MM.1S (cell line): ENCODE measurements at places on chromosomes 6 and 20.
A peak's percentile ranks its signal among the peaks of the same experiment; 100 is the strongest.

DNA sequence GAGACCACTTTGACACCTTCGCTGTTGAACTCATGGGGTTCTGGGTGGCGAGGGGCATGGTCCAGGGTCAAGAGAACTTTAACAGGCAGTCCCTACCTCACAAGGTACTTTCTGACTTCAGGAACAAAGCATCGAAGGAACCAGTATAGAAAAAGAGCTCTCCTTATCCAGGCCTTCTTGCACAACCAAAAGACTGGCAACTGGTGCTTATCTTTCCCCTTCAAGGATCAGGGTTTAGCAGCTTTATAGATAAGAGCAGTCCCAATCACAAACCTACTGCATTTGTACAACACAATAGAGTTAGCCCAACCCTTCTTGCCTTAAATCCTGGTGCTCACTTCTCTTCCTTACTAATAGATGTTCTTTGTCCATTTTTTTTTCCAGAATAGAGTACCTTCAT is 116.3 kb downstream of the SNX5 start:
- no peak for DNase-seq

GRCh38 chr6:99613409-99613704 is 6.7 kb downstream of the PRDM13 start:
- DNase-seq: peak; percentile 48

- DNase-seq: no peak
These were observed 80.1 kb downstream of the ASCC3 start for GRCh38 chr6:100801036-100801435.

- DNase-seq: no peak
These were observed 17.1 kb upstream of the ARMC2 start for GRCh38 chr6:108831104-108831503.

- DNase-seq: no peak
These were observed 577.9 kb upstream of the FLRT3 start for GRCh38 chr20:14915356-14915755.

GRCh38 chr20:23456409-23456808 is 3.7 kb upstream of the CST11 start:
- no peak for DNase-seq

DNA sequence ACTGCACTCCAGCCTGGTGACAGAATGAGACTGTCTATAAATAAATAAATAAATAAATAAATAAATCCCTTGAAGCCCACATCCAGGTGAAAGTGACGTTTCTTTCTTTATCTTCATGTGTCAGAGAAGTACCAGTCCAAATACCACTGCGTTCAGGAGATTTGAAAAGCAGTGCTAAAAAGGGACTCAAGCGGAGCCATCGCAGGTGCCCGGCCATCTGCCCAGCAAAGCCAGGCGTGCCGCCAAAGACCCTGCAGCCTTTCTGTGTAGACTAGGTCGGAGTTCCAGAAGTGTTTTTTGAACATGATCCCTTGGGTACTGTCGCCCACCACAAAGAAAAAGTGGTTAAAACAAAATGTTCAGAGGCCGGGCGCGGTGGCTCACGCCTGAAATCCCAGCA is 65.7 kb upstream of the CEP85L start:
- no peak for DNase-seq

- DNase-seq: no peak
These were observed 116.6 kb downstream of the PLCB4 start for GRCh38 chr20:9185511-9185910.

DNA sequence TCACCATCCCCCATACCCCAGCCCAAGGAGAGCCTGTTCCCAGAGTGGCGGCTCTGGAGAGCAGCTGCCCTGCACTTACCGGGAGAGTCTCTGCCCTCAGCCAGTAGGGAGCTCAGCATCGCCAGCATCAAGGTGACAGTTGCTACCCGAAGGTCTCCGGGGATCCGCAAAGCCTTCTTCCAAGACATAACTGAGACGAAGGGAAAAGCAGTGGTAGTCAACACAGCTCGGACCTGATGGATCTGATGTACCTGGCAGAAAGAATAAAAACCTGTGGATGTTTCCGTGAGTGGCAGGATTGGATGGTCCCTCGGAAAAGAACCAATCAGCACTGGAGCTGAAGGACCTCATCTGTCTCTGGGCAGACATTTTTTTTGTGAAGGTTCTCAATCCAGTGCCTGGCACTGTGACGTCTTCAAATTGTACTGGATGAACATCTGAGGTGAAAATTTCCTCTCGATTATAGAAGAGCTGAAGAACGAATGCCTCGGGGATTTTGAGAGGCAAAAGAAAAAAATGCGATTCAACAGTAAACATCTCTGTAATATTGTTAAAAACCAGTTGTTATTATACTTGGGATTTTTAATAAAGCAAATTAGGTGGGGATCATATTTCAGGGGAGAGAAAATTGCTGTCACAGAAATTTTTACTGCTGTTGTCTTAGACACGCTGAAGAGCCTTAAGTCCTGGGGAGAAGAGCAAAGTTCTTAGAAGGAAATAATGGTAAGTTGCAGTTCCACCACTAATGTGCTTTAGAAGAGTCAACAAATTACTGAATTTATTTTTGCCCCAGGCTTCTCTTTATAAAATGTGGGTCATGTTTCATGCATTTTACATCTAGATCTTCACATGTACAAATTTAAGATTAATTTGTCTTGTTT is at the start of gene HLA-DQB1:
HLA-DQB1 (minus strand) TSS at position 238 of the 881 bp plus-strand sequence; CDS start at position 188, 50 bp downstream.
- peak; percentile 55 for DNase-seq

GRCh38 chr20:39602649-39603048 is 640.5 kb downstream of the DHX35 start:
- DNase-seq: no peak

- no peak for DNase-seq
These were observed 395.2 kb upstream of the MAP3K7 start for GRCh38 chr6:90982051-90982450.

- DNase-seq: no peak
These were observed 179.8 kb downstream of the HAO1 start for GRCh38 chr20:7760247-7761031.

- peak; percentile 12 for DNase-seq
These were observed 101.5 kb upstream of the BACH2 start for GRCh38 chr6:90397929-90398674.

DNA sequence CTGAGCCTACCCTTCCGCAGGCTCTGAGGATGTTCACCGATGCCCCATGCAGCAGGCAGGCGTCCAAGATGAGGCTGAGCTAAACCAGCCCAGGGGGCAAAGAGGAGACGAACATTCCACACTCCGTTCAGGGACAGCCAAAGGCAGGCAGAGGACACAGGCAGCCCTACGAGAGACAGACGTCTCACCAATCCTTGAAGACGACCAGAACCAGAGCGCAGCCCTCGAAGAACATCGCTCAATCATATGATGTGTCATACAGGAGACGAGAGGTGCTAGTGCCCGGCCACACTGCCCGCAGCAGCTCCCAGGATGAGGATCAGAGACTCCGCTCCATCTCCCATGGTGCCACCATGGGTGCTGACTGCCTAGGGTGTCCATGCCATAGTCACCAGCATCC is 35.6 kb upstream of the TMEM181 start:
- DNase-seq: no peak

DNA sequence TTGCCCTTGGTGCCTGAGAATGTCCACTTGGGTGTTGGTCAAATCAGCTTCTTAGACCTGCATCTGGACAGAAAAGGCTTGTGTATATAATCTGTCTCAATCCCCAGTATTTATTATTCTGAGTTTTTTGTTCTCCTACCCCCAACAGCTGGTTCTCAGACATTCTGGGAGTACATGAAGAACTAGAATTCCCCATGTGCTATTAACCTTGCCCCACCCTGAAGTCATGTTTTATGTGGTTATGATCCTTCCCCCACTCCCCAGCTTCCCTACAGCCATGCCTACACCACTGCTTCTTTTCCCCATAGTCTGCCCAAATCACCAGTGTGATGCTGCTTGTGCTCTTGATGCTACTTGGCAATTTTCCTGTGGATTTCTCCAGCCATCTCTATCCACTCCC is 157.0 kb downstream of the ADAT2 start:
- DNase-seq: no peak

GRCh38 chr6:167719920-167720319 is 106.8 kb upstream of the AFDN start:
- DNase-seq: no peak

- no peak for DNase-seq
These were observed 7.3 kb downstream of the ETV7 start for GRCh38 chr6:36380166-36380565.

GRCh38 chr6:111573892-111574797 is 31.5 kb downstream of the TRAF3IP2 start:
- no peak for DNase-seq

DNA sequence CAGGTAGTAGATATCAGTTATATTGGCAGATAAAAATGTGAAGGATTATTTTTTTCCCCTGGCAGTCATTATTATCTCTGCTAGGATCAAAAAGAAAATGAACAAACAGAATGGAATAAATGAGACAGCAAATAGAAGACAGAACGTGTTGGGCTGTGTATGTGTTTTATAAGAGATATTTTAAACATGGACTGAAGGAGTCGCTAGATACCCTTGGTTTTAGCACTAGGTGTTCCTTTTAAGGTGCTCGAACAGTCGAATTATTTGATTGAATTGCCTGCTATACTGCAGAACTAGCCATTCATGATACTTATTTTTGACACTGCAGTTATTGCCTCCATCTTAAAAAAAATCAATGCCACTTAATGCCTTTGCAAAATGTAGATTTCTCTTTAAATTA is 3.7 kb downstream of the GRIK2 start:
- no peak for DNase-seq

DNA sequence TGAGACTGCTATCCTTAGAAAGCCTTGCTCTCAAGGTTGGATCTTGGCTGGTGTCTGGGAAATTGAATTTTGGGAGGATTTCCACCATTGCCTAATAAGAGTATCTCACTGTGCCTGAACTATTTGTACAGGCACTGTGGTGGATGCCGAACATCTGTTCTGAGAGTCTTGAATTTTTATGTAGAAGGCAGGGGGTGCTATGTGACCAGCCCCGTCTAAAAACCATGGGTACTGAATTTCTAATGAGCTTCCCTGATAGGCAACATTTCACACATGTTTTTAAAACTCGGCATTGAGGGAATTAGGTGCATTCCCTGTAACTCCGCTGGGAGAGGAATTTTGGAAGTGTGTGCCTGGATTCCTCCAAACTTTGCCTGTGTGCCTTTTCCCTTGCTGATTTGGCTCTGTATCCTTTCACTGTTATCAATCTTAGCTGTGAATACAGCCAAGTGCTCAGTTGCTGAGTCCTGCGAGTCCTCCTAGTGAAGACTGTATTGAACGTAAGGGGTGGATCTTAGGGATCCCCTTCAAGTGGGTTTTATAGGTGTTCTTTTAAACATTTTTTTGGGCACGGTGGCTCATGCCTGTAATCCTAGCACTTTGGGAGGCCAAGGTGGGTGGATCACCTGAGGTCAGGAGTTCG is 27.6 kb upstream of the SCAF8 start:
- no peak for DNase-seq

DNA sequence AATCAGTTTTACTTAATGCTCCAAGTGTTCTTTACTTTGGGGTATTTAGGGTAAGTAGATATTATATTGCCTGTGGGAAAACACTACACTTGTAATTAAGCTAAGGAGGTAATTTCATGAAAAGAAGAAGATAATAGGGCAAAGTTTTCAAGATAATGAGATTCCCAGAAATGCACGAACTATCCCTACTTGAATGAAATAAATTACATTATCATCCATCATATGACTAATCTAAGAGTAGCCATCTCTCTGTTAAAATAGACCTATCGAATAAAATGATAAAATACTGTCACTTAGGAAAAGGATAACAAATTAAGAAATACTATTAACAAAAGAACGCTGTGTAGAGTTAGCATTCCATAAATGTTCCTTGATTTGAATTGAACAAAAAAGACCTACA is 135.1 kb upstream of the HDAC2 start:
- no peak for DNase-seq

GRCh38 chr6:34529665-34530327 is 26.3 kb downstream of the SPDEF start:
- DNase-seq: no peak

DNA sequence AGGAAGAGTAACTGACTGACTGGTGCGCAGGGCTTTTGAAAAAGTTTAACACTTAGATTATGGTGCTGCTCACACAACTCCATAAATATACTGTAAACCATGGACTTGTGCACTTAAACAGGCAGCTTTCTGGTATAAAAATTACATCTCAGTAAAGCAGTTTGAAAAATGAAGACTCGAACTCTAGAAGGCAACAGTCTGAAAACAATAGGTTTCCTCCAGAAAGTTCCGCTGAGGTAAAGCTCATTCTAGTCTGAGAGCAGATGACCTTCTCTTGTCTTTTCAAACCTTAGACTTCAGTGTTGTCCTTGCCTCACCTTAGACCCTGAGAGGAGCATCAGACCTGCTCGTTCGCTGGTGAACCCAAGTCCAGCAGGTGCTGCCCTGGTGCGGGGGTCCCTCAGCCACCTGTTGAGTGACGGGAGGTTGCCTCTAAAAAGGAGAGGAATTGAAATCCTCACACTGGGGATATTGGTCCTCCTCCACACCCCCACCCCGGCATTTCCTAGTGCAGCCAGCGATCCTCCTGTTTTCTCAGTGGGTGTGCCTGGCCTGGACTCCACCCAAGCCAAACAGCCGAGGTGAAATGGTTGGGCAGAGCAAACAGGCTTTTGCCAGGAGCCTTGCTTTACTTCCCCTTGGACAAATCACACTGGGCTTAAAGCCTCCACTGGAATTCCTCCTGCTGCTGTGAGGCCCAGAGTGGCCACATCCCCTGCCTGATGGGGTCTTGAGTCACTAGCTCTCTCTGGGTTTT is 14.7 kb upstream of the PYGB start:
- DNase-seq: no peak

DNA sequence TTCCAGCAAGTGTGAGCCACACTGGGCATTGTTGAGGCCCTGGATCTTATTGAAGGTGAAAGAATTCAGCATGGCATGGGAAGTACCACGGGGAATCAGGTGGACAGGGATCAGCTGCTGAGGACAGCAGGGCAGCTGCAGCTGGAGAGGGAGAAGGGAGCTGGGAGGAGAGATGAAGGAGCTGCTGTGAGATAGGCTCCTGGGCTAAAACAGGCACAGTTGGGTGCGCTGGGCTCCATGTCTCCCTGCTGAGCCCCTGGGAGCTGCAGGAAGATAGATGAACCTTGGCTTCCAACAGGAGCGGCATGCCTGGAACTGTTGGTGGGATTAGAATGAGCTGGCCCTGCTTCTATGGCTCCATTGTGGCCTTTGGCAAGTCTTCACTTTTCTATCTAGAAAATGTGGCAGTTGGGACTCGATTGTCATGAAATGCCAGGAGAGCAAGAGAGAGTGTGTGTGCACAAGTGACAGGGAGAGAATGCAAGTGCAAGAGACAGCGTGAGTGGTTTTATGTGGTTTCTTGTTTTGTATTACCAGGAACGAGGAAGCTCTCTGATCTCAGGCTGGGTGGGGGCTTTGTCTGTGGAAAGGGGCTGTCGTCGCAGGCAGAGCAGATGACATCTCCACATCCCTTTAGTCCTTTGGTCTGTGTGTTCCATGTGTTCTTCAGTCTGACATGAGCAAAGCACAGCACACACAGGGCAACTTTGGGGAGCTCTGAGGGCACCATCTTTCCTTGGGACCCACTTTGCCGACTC is 20.4 kb downstream of the SNPH start:
- no peak for DNase-seq

- DNase-seq: no peak
These were observed 50.7 kb upstream of the PLCG1 start for GRCh38 chr20:41086402-41087324.
